ENCODE measurements at places on chromosomes 1 and 21.

GRCh38 chr1:155951753-155952504, 10.5 kb downstream of the RXFP4 start:
- DNase-seq, result no peak

- DNase-seq, result no peak
Measured at GRCh38 chr1:213171711-213172110, 120.7 kb downstream of the RPS6KC1 start.

DNA sequence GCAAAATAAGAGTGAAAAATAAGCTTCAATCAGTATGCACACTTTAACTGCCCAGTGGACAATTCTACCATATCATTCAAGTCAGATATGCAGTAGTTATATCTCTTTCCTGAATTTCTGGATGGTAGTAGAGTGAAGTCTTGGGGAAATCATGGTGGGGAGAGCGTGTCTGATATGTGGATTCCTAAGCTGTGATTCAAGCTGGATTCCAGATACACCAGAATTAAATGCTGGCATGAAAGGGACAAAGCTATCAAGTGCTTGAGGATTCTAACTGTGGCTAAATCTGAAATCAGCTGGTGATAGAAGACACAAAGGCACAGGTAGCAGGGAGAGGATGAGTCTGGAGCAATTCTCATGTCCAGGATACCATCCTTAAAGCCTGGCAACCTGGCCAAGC, 323.5 kb downstream of the DUSP10 start:
- no peak for DNase-seq

GRCh38 chr1:3577711-3578432, 33.4 kb downstream of the MEGF6 start:
- no peak for DNase-seq

DNA sequence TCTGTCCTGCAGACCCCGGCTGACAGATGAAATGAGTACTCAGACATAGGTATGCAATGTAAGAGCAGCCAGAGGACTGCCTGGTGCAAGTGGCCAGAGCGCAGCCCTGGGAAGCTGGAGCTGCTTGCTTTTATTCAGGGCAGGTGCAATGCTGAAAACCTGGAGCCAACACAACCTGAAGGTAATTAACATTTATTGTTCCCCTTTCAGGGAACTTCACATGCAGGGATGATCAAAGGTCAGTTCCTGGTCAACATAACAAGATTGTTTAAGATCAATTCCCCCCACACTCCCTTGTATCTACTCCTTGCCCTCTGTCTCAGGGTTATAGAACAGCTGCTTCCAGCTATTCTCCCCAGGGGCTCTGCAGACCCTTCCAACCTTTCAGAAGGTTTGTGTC, 48.7 kb upstream of the PRELP start:
- DNase-seq, result no peak

- DNase-seq, result no peak
Measured at GRCh38 chr1:12532405-12533315, 85.3 kb downstream of the DHRS3 start.

DNA sequence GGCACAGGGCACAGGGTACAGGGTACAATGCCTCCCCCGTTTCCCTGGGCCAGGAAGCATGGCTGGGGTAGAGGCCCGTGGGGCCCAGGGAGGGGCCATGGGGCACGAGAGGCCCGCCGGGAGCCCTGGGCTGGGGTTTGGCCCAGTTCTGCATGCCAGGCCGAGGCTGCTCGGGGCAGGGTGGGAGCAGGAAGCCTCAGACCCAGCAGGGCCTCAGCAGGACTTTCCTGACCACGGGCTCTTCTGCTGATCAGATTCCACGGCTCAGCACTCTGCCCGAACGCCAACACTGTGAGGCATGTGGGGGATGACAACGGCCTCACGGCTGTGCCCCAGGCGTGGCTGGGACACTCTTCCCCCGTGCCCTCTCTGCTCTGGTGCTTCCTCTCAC, 104.3 kb downstream of the NPHP4 start:
- no peak for DNase-seq

DNA sequence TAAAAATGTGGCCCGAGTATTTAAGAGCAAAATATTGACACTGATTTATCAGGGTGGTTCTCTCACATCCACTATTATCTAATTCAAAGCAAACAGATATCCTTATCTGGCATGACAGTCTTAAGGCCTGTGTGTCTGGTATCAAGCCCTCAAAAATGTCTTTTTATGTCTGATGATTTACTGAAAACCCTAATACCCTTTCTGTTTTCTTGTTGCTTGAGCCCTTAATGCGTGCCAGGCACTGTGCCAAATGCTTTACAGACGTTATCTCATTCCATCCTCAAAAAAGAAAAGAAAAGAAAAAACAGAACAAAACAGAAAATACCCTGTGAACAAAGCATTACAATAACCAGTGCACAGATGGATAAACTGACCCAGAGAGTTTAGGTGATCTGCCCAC, 5.7 kb downstream of the DUSP23 start:
- no peak for DNase-seq

DNA sequence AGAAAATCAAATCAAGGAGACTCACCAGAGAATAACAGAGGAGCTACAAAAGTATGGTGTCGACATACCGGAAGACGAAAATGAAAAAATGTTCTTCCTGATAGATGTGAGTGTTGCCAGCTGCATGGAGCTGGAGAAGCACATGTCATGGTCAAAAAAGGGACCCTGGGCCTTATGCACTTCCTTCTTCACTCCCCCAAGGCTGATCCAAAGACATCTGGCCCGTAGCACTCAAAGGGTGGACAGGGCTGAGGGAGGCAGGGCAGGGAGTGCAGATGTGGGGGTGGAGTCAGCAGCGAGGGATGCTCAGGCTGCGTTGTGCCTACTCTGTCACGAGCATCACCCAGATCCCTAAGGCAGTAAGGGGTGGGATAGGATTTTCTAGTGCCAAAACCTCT, 19.4 kb downstream of the MX1 start:
- no peak for DNase-seq

- DNase-seq, result no peak
Measured at GRCh38 chr1:239293350-239294110, 92.8 kb upstream of the CHRM3 start.

DNA sequence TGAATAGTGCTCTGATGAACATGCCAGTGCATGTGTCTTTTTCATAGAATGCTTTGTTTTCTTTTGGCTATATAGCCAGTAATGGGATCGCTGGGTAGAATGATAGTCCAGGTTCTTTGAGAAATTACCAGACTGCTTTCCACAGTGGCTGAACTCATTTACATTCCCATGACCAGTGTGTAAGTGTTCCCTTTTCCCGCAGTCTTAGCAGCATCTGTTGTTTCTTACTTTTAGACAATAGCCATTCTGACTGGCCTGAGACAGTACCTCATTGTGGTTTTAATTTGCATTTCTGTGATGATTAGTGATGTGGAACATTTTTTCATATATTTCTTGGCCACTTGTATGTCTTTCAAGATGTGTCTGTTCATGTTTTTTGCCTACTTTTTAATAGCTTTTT, 784.5 kb downstream of the USP25 start:
- DNase-seq, result no peak

Measured in activated T-cell treated with anti-CD3 and anti-CD28 coated beads for 48 hours (primary cell).